ENCODE measurements at places on chromosomes 13 and 19.
A peak's percentile ranks its signal among the peaks of the same experiment; 100 is the strongest.

GRCh38 chr19:7743425-7743841 lies 3.9 kb downstream of the CD209 start:
- no peak for DNase-seq

GRCh38 chr19:5191091-5191490 lies 149.5 kb downstream of the PTPRS start:
- no peak for DNase-seq

- no peak for DNase-seq
Observed at GRCh38 chr13:50224534-50224933, 209.3 kb downstream of the KCNRG start.

GRCh38 chr19:46160233-46160775 lies 12.3 kb downstream of the IGFL2 start:
- no peak for DNase-seq

GRCh38 chr13:24254146-24254841 lies 55.1 kb upstream of the C1QTNF9 start:
- DNase-seq: peak; percentile 14

GRCh38 chr19:2308114-2308556 lies at the start of gene LINGO3:
Gene LINGO3, minus strand, starts transcription at chr19:2308154. Its CDS starts 16,378 bp downstream, at chr19:2291776.
- no peak for DNase-seq

DNA sequence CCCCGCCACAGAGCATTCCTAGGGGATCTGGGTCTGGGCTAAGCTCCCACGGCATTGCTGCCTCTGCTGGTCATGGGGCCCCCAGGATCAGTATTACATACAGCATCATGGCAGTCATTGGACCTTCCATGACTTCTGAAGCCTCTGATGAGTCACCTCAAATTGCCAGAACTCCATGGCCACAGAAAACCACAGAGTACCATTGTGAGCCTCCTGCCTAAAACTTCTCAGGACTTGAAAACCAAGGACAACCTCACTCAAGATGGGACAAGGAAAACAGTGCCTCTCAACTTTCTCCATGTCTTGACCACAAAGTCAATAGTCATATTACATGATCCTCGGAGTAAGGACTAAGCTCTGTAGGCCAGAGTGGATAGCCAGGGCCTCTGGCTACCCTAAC lies 306.0 kb downstream of the GPC5 start:
- DNase-seq: no peak

DNA sequence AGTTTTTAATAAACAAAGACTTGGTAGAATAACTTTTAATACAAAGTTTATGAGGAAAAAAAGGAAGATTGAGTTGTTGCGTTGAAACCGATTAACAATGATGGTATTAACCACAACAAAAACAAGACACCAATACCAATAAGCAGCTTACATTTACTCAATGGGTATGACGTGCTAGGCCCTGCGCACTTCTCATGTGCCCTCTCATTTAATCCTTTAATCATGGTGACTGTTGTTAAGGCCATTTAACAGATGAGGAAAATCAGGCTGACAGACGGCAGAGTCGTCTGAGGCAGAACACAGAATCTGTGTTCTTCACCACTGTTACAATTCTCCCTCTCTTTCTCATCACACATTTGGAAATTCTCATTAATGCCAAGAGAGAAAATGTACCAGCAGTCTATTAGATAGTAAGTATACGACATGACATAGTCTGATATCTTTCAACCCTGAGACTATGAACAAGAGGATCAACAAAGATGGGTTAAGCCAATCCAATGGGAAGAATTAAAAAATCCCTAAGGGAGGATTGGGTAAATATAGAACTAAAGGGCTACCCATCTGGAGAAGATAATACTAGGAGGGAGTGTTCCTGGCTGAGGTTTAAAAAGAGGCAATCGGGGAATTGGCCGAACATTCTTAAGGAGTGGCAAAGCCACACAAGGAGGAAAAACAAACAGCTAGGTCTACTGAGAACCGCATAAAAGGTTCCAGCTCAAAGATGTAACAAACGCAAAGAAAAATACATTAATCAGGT lies 54.0 kb downstream of the DOCK9 start:
- no peak for DNase-seq

GRCh38 chr19:42023121-42023942 lies 29.3 kb upstream of the ATP1A3 start:
- no peak for DNase-seq

- no peak for DNase-seq
Observed at GRCh38 chr19:1262623-1263123, 6.5 kb upstream of the CIRBP start.

GRCh38 chr19:55082020-55082851 lies 6.6 kb downstream of the EPS8L1 start:
- no peak for DNase-seq

DNA sequence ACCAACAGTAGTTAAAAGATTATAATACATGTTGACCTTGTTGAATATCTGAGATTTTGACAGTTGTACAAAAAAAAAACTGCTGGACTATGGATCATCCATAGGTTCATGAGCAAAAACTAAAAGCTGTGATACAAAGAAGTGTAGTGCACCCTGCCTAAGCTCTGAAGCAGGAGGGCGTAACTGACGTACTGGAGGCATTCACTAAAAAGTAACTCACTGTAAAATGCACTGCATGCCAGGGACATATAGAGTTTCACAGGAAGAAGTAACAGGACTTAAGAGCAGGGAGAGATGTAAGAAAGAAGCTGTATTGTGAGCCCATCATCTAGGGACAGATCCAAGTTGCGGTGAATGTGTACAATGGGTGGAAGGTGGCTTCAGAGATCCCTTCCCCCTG lies 177.9 kb downstream of the IRS2 start:
- DNase-seq: no peak

DNA sequence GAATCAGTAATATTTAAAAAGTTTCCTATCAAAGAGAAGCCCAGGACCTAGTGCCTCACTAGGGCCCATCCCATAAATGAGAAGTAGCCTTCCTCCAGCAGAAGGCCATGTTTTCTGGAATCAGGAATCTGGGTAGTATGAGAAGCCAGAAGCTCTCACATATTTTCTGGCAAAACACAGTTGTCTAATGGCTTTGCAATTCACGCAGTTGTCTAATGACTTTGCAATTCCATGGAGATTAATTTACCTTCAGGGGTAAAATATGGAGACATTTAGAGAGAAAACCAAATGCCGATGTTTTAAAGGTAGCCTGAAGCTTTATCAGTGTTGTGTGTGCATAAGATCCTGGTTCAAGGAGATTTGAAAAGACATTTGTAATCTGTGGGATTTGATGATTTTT lies 29.8 kb upstream of the SIAH3 start:
- DNase-seq: no peak

- no peak for DNase-seq
Observed at GRCh38 chr19:17642656-17643055, 45.5 kb downstream of the UNC13A start.

DNA sequence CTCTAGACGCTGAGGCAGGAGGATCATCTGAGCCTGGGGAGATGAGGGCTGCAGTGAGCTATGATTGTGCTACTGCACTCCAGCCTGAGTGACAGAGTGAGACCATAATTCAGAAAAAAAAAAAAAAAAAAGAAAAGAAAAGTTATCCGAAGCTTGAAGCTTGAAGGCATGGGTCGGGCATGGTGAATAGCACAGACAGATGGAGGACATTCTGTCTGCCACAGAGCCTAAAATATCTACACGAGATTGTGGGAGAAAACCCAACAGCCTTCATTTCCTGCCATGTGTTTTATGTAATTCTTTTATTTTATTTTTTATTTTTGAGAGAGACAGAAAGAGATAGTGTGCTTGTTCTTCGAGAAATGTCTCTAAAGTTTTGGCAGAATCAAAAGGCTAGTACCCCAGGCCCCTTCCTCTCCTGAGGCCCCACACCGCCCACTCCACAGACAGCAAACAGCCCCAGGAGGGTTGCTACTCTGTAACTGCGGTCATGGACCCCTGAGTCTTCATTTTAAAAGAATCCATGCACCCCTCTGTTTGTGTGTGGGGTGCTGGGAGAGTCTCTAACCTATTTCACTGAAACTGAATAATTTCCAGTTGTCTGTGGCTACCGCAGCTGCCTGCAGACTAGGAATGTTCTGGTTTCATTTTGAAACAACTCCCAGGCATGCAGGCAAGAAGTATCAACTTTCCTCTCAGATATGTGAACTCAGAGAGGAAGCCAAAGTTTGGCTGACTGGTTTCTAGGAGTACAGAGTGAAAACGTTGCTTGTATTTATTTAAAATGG lies 38.4 kb upstream of the RCBTB2 start:
- DNase-seq: no peak

GRCh38 chr13:62113179-62113578 lies 697.5 kb upstream of the PCDH20 start:
- DNase-seq: no peak

DNA sequence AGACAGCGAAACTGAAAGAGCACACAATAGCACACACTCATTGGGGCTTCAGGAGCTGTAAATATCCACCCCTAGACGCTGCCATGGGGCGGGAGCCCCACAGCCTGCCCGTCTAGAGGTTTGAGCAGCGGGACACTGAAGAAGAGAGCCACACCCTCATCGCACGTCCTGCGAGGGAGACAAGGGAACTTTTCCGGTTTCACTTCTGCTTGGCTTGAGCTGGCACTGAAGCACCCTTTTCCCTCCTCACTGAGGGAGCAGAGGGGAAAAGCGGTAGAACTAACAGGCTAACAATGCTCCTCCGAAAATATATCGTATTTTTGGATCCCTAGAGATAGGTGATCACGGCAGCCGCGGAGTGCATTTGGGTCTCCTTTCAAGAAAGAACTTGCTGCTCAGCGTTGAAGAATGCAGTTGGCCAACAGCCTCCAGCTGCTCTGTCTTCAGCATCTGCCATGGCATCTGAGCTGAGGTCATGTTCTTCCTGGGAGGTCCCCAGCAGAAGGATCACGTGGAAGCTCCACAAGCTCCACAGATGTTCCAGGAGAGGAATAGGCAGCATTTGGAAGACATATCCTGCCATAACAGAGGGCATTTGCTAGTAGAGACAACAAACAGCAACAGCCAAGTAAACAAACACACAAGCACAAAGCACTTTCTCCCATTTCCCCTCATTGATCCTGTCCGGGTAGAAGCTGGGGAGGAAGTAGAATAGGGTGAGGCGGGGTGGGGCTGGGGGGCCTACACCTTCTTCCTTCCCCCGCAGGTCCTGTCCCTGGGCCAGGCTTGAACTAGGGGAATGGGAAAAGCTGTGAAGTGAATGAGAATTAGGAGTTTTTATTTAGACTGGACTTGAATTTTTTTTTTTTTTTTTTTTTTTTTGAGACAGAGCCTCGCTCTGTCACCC lies 44.8 kb upstream of the ALOX5AP start:
- no peak for DNase-seq

DNA sequence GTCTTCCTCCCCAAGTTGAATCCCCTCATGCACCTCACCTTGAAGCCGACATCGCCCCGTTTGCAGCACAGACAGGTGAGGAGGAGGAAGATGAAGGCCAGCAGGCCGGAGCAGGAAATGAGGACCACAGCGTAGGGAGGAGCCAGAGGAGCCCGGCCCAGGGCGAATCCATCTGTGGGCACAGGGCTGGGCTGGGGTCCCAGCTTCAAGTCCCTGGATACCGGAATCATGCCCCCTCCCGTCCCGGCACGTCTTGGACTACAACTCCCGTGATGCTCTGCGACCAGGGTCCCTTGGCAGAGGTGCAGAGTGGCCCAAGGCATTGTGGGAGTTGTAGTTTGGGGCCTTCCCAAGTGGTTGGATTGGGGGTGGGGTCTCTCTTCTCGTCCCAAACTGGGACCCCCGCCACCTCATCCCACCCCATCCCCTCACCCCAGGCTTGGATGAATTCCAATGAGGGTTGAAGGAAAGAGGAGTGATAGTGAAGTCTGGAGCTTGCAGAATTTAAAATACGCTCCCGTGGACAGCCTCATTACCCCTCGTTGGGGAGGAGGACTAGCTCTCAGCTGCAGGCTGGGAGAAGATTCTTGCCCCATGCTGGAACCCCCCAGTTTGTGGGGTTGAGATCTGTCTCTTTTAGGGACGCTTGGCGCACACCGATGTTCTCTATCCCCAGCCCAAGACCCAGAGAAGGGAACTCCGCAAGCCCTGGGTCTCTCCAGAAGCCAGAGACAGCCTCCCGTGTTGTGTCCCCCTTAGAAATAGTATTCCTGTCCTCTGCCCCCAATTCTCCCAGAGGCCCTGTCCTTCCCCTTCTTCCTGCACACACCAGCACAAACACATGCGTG lies 990 bp downstream of the LMTK3 start:
- DNase-seq: peak; percentile 61

DNA sequence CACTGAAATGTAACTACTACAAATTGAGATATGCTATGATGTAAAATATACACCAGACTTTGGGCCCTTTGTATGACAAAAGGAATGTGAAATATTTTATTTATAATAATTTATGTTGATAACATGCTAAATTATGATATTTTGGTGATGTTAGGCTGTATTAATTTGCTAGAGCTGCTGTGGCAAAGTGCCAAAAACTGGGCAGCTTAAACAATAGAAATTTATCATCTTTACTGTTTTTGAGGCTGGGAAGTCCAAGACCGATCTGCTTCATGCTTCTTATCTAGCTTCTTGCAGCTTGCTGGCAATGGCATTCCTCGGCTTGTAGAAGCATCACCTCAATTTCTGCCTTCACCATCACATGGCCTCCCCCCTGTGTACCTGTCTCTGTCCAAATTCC lies 245.0 kb downstream of the GPC5 start:
- DNase-seq: no peak

DNA sequence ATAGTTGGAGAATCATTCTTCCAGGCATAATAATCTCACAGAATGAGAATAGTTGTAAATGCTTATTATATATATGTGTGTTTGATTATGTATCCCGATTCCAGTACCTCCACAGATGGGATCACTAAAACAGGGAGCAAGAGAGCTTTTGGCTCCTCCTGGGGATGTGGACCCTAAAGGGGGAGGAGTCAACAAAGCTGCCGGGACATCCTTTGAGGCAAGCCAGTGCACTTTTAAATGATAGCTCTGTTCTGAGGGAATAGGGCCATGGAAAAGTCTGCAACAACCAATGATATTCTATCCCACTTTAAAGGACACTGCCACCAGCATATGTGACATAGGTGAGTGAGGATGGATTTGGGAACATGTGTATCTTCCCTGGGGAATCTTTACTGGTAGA lies 40.8 kb downstream of the SLITRK5 start:
- DNase-seq: no peak

GRCh38 chr13:28347456-28348371 lies 147.2 kb downstream of the FLT1 start:
- no peak for DNase-seq

DNA sequence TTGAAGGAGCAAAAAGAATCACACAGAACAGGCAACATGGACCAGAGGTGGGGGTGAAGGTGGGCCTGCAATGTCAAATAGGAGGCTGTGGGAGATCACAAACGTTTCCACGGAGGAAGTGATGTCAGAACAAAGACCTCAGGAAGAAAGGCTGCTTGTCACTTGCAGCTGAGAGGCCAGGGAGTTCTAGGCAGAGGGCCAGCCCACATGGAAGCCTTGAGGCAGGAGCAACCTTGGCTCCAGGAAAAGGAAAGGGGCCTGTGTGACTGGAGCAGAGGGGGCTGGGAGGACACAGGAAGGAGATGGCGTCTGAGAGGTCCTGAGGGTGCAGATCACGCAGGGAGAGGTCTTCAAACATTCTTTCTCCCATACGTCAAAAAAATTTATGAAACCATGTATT lies 16.3 kb downstream of the ZNF160 start:
- DNase-seq: no peak
